Right forelimb (tissue), 1 donor: ENCODE measurements at places on chromosomes 4 and X.
A peak's percentile ranks its signal among the peaks of the same experiment; 100 is the strongest.

GRCh38 chr4:121227341-121227792, 63.2 kb upstream of the TNIP3 start:
- no peak for DNase-seq

DNA sequence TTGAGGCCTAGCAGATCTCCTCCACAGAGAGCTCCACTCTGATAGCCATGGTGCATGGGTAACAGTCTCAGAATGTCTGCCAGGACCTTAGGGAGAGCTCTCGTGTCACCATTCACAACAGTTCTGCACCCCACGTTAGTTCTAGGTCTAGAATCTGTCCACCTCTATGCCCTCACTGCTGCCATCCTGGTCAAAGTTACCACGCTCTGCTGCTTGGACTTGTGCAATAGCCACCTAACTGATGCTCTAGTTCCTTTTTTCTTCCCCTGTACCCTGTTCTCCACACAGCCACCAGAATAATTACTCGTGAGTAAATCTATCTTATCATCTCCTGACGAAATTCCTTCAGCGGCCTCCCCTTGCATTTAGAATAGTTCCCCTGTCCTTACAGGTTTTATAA, 268.8 kb upstream of the GATB start:
- DNase-seq, result no peak

GRCh38 chr4:53640576-53641453, 49.5 kb upstream of the LNX1 start:
- no peak for DNase-seq

DNA sequence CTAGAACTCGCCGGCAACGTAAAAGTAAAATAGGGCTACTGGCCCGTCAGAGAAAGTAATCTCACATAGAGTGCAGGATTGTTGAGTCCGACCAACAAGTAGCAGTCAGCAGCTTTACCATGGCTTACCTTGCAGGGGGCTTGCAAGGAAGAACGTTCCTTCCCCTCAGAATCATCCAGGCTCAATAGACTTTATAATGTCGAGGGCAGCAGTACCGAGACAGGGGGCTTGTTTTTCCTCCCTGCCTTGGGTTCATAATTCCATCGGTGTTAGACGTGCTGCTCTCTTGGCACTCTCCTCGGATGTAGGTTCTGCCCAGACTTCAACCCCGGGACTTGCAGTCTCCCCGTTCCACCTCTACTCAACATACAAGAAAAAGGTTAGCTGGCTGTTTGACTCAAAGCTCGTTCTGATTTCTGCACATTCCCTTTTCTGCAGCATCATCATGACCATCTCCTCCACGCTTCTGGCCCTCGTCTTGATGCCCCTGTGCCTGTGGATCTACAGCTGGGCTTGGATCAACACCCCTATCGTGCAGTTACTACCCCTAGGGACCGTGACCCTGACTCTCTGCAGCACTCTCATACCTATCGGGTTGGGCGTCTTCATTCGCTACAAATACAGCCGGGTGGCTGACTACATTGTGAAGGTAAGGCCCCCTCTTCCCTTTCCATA, 1.5 kb downstream of the SLC10A4 start:
- no peak for DNase-seq

GRCh38 chr4:14864365-14865030, 137.8 kb upstream of the CPEB2 start:
- DNase-seq, result no peak

- DNase-seq, result no peak
These were observed 538.7 kb upstream of the SMIM31 start for GRCh38 chr4:164215113-164215741.

DNA sequence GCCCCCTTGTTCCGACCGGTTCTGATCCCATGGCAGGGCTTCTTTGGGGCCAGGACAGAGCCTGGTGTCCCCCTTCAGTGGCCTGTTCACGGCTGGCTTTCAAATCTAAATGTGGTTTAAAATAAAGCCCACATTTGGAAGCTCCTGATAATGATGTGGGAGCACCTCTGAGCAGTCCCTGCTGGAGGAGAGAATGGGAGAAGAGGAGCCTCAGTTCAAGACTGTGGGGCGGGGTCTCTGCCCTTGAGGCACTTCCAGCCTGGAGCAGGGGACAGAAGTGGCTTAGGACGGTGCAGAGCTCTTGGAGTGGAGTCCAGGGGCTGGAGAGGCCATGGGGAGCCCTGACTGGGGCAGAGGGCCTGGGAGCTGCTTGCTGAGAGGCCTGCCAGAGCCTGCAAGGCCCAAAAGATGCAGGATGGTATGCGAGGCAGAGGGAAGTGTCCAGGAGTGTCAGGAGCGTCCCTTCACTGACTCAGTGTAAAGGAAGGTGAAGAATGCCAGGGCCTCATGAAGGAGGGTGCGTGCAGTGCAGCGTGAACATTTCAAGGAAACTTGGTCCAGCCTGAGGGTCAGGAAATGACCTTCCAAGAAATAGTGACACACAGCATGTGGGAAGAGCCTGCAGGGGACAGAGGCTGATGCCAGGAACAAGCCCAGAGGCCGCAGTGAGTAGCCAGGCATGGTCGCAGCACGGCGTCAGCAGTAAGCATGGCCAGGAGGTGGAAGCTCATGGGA, 21.1 kb upstream of the TADA2B start:
- DNase-seq, result no peak

- peak; percentile 35 for DNase-seq
These were observed 177.3 kb downstream of the GRIA3 start for GRCh38 chrX:123361371-123361770.

DNA sequence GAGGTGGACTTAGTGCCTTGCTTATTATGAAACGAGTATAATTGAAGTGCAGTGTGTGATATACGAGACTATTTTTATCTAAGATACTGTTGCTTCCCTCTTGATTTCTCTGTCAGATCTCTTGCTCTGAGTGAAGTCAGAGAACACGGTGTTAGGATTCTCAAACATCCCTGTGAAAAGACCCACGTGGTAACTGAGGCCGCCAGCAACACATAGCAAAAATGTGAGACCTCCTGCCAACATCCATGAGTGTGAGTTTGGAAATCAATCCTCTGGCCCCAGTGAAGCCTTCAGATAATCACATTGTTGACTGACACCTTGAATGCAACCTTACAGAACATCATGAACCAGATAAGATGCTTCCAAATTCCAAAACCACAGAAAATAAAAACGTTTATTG, 954.4 kb downstream of the FAT4 start:
- no peak for DNase-seq

- peak; percentile 82 for DNase-seq
These were observed at the start of gene ZIC3 for GRCh38 chrX:137565921-137566745. TSS of gene ZIC3 (plus strand) at chrX:137566127. CDS start at chrX:137566692, 565 bp downstream.

- no peak for DNase-seq
These were observed 214.5 kb upstream of the GIMD1 start for GRCh38 chr4:106583108-106583507.

- no peak for DNase-seq
These were observed 19.3 kb downstream of the RS1 start for GRCh38 chrX:18652636-18653035.

DNA sequence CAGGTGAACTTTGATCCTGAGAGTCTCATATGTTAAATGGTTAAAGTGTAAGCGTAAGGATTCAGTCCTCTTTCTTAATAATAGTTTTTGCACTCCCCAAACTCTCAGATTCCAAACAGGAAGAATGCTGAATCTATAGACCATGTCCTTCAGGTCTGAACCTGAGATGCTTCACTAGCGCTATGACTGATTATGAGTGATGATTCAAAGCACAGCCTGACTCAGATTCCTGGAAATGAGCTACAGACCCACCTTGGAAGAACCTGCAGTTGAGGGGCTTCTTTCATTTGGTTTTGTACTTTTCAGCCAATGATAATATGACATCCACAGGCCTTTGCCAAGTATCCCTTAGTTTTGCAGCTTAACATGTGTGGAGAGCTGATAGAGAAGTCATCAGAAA, 1.4 kb downstream of the EDNRA start:
- DNase-seq, result no peak

GRCh38 chrX:1223242-1223600, 10.8 kb upstream of the CRLF2 start:
- no peak for DNase-seq

DNA sequence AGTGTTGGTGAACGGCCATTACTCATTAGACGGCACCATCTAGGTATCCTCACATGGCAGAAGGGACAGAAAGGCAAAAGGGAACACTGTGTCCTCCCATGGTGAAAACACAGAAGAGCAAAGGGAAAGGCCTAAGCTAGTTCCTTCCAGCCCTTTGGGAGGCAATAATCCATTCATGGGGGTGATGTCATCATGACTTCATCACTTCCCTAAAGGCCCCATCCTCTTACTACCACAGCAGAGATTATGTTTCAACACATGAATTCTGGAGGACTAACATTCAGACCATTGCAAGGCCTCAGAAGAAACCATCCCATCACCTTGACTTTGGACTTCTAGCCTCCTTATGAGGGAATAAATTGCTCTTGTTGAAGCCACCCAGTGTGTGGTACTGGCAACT, 238.2 kb downstream of the MGST2 start:
- no peak for DNase-seq

- no peak for DNase-seq
These were observed 3.4 kb downstream of the TEX13B start for GRCh38 chrX:107978707-107979307.

GRCh38 chr4:61162116-61162515, 38.0 kb upstream of the ADGRL3 start:
- DNase-seq, result no peak

DNA sequence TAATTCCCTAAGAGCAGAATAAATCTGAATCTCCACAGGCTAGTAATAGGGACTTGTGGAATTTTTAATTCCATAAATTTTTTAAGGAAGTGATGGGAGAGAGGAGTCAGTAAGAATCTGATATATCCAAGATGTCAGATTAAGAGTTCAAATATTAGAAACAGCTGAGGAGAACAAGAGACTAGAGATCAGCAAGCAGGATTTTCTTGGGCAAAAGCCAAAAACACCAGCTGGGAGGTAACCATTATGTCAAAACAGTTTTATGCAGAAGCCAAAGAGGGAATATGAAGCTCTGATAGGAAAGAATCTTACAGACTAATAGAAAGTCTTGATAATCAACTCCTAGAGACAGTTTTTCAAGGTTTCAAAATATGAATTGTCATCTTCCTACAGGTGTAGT, 72.2 kb upstream of the RBPJ start:
- DNase-seq, result peak; percentile 47

DNA sequence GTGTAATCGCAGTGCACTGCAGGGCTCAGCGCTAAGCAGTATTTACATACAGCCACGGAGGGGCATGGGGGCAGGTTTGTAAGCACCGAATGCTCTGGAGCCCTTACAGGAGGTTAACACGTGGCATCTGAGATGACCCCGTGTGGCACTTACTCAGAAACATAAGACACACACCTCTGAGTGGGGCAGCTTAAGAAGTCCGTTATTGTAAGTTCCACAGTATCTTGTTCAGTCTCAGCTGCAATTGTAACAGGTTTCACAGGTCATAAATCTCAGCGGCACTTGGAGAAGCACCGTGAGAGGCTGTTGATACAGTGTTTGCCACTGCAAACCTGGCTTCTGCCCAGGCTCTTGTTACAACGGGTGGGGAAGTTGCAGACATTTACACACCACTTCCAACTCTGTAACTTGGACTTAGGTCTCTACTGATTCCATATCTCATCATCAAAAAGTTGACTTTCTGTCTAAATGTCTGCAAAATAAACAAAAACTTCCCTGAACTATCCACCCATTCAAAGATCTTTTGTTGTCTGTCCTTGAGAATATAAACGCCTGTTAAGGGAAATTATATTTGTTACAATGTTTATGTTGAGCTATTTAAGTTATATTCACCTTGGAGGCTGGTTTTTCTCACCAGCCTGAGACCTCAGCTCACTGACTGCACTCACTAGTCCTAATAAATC, 10.3 kb downstream of the CPLX1 start:
- DNase-seq, result no peak

GRCh38 chr4:139844459-139845036, 178.9 kb downstream of the MGST2 start:
- no peak for DNase-seq

DNA sequence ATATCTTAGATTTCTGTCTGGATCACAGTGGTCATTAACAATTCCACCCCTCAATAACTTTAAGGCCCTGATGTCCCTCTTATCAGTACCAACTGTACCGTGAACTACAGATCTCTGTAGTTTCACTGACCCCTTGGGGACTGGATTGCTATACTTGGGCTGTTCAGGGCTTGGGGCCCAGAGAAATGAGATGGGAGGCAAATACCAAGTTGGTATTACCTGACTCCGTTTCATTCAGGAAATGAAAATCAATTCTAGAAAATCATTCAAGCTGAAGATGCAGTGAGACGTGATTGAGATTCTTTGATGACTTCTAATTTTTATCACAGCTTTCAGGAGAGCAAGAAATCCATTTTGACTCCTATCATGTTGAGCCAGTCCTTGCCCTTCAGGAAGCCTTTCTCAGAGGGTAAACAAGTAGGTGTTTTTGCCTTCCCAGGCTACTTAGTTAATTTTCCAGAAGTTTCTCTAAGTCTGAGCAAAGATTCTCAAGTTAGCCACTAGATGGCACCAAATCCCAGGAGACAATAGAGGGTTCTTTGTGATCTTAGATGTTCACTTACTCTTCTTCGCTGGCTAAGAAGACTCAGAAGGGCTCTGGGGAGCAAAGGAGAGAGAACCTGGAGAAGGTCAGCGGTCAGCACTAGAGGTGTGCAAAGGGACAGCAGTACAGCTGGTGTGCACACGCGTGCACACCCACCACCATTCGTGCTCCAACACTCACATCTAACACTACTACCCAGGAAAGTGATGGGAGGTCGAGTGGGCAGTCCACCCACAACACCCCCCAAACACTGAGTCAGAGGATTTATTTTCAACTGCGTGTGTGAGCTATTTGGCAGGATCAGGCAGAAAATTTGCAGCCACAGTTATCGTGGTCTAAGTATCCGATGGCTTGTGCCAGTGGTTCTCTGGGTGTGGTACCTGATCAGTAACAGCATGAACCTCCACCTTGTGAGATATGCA, 7.4 kb downstream of the HNRNPH2 start:
- DNase-seq, result no peak

DNA sequence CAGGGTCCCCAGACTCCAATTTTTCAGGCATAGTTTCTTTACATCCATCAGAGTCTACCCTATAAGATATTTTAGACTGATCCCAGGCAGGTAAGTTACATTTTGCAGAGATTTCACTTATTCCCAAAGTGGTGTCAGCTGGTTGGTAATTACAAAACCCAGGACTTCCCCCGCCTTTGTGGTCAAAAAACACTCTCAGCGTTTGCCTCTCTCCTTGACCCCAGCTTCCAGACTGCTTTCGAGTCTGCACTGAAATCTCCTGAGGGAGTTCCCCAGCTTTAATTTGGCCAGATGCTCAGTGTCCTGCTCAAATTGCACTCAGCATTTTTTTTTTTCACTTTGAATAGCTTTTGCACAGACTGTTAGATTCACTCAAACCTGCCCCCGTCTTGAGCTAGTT, 11.2 kb upstream of the AMOT start:
- DNase-seq, result no peak

DNA sequence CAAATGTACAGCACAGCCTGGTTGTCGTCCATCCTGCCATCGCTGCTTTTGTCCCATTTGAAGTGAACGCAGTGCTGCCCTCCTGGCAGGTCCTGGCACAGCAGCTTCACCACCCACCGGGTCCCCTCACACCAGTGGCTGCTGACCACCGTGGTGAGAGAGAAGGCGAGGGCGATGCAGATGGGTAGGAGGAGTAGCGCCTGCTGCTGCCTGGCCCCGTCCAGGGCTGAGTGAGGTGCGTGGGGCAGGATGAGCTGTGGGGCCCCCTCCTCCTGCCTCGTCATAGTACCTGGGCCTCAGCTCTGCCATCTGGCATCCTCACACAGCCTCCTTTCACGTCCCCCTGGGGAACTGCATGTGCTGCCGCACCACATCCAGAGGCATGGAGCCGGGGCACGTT, 1.8 kb downstream of the DCAF8L2 start:
- no peak for DNase-seq
